CD4-positive, CD25-positive, alpha-beta regulatory T cell (primary cell): ENCODE measurements at places on chromosomes 2 and 18. TPM values are rescaled to one million over a fixed set of nuclear protein-coding genes. Genes with fewer than 3 reads are reported as not detected.
A peak's percentile ranks its signal among the peaks of the same experiment; 100 is the strongest.

DNA sequence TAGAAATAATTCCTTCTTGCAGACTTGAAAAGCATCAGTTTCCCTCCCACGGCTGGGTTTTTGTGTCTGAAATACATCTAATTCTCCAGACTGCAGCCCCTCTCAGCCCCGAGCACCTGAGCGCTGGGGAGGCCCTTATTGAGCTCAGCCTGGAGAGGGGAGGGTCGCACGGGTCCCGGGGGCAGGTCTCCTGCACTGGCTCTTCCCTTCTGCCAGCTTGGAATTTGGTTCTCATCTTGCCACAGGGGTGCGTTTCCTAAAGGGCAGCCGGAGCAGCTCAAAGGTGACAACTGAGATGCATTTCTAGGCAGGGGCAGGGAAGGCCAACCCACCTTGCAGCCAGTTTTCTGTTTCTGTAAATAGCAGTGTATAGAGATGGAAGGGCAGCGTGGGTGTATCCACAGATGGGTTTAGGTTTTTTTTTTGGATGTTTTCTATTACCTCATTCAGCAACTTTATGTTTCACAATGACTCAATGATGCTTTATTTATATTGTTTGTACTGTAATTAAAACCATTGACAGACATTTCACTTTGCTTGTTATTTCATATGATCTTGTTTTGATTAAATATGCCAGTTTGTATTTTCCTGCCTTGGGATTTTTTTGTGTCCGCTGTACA is 37.0 kb downstream of the GBX2 start:
- H3K27ac ChIP-seq, result no peak overlapping the region
- H3K4me3 ChIP-seq, result no peak overlapping the region
- H3K4me1 ChIP-seq, result no peaks in the 10 kb centered on the region
- no peak for DNase-seq
- no peaks in the 10 kb centered on the region for H3K36me3 ChIP-seq

DNA sequence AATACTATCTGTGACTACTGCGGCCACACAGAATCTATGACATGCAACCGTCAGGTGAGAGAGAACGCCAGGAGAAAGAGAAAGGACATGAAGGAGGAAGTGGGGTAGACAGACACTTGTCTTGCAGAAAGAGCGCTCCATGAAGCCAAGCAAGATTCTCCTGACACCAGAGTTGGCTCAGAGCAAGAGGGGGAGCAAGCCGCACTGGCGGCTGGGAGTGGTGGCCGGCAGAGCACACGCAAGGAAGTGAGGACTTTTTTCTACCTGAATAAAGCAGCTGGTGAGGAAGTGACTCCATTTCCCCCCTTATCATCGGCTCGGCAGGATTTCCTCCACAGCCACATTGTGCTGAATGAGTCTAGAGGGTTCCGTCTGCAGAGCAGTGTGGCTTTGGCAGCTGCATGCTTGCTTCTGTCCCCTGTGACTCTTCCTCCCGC is 181.6 kb downstream of the BCL2 start:
- H3K36me3 ChIP-seq, result peaks cover 18% of the 10 kb centered on the region
- H3K4me1 ChIP-seq, result peaks cover 24% of the 10 kb centered on the region
- no peaks in the 10 kb centered on the region for H3K27me3 ChIP-seq
- peak overlapping the region; percentile 61 for H3K27ac ChIP-seq

GRCh38 chr2:197130318-197130717 is 180.3 kb downstream of the ANKRD44 start:
- H3K4me3 ChIP-seq, result peak overlapping the region; percentile 63
- DNase-seq, result peak; percentile 46
- H3K27me3 ChIP-seq, result no peaks in the 10 kb centered on the region
- peaks cover 25% of the 10 kb centered on the region for H3K4me1 ChIP-seq

DNA sequence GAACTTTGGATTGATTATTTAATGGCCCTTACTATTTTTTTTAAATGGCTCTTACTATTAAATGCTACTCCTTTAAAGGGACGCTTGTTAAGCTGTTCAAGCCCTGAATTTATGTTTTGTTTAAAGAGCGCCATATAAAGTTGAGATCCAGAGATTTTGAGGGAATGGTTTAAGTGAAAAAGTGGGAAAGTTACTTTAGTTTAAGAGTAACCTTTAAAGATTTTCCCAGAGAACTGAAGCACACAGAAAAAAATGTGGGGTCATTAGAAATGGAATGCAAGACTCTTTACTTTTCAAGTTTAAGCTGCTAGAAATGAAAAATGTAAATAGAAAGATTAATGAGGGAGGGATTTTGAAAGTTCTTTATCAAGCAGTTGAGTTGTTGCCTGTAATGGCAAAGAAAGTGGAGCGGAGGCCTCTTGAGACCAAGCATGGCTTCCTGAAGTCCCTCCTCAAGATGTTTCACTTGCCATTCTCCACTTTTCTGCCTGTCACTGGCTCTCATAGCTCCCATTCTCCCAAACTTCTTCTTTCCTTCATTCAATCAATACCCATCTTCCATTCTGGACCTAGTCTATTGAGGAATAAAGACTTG is 93.2 kb downstream of the KCNS3 start:
- H3K4me1 ChIP-seq, result no peaks in the 10 kb centered on the region
- no peak overlapping the region for H3K27ac ChIP-seq
- H3K27me3 ChIP-seq, result no peaks in the 10 kb centered on the region
- no peak overlapping the region for H3K4me3 ChIP-seq
- H3K36me3 ChIP-seq, result no peaks in the 10 kb centered on the region
- DNase-seq, result no peak

The HAUS1 gene
- total RNA-seq, result 21.3 TPM

The PSD4 gene
- total RNA-seq, result 124 TPM

The REG1A gene
- not detected for total RNA-seq

The ASB18 gene
- not detected for total RNA-seq
